T-helper 22 cell (primary cell): ENCODE measurements at places on chromosomes 11 and 22.

DNA sequence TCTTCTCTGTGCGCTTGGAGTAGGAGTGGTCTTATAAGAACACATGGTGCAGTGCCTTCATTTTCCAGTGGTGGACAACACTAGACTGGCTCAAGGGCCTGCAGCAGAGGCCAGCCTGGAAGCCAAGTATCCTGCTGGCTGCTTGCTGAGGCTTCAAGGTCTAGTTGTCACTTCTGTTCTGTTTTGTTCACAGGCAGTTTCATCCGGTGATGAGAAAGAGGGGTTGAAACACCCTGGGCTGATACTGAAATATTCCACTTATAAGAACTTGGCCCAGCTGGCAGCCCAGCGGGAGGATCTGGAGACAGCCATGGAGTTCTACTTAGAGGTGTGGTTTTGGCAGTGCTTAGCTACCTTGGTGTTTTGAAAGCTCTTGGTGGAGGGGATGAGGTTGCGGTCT is 29.8 kb downstream of the CABIN1 start:
- DNase-seq: no peak

DNA sequence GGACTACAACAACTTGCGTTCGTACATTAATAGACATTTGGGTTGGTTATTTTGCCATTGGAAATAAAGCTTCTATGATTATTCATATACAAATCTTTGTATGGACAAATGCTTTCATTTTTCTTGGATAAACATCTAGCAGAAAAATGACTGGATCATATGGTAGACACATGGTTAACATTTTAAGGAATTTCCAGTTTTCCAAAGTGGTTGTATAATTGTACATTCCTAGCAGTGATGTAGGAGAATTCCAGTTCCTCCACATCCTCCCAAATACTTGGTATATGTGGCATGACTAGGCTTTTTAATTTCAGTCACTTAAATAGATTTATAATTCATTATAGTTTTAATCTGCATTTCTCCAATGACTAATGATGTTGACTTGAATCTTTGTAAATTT is 246.2 kb upstream of the NCAM1 start:
- no peak for DNase-seq

DNA sequence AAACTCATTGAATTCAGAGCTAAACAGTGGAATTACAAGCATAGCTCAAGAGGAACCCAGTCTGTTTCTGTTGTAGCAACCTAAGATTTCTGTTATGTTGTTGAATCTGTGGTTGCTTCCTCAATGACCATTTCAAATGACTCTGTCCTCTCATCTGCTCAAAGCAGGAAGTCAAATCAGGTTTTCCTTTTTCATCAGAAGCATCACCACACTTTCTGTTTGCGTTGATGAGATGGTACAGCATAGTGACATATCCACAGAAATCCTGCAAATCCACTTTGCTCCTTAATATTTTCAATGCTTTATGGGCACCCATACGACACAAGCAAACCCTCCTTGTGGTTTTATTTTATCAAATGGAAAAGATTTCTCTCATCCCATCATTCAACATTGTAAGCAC is 12.6 kb upstream of the UCP2 start:
- no peak for DNase-seq

GRCh38 chr11:119538753-119539152 is 115.8 kb upstream of the THY1 start:
- DNase-seq: no peak

DNA sequence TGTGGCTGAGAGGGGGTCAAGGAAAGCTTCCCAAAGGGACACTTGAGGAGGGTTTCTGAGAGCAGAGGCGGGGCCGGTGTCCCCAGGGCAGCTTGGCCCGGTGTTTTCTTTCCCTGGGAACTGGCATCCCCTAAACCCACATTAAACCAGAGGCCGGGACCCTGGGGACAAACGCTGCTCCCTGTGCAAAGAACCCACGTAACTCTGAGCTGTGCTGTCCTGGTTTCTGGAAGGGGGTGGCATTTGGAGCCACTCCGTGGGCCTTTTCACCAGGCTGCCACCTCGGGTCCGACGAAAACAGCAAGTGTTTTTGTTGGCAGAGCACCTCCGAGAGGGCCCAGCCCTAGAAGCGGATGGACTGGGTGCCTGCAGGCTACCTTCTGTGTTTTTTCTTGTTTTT is 100.2 kb upstream of the ANO1 start:
- DNase-seq: no peak
